ENCODE measurements at places on chromosomes 6 and 20.

- DNase-seq: no peak
These were observed 1.5 kb upstream of the CITED2 start for GRCh38 chr6:139376017-139376330.

GRCh38 chr20:11861479-11861878 lies 56.2 kb upstream of the BTBD3 start:
- no peak for DNase-seq

DNA sequence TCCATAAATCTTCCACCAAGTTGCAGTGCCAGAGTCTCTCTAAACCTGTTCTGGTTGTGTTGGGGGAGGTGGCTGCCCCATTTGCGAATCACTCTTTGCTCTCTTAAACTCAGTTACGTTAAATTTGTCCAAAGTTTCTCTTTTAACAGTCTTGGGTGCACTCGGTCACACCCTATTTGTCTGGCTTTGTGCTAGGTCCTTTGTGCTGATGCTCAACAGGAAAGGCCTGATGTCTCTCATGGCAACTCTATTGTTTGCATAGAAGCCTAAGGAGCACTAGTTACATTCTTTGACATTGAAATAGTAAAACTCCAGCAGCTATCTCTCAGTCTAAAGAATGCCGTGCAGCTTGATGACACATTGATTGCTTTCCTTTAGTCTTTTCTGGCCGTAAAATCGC lies 105.1 kb downstream of the TRMT11 start:
- no peak for DNase-seq

DNA sequence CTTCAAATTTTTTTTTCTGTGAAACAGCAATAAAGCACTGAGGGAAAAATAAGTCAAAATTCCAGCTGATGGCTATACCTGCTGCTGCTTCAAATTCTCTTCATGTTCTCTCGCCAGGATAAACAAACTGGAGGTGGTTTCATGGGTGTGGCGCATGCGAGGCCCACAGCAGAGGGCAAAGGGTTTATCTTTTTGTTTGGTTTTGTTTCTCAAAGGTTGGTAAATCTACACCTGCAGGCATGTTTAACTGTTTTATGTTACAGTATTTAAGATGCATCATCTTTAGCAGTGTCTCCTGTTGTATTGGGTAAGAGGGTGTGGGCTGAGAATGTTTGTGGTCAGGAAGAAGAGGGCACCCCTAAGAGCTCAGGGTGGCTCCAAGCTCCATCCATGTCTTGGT lies 342.2 kb downstream of the CDH26 start:
- DNase-seq: no peak

DNA sequence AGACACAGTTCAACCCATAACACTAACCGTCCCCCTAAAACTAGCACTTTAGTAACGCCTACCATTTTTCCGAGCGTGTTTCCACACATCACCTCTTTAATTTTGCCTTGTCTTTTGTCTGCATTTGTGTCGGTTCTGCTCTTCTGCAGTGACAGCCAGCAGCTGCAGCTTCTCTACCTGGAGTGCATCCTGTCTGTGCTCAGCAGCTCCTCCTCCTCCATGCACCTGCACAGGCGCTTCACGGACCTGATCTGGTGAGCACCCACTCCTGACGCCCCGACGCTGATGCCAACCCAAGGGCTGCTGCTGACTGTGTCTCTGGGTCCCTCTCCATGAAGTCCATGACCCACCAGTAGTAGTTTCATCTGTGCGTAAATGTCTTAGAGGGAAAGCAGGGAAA lies 35.4 kb upstream of the PBOV1 start:
- no peak for DNase-seq

- DNase-seq: no peak
These were observed 107.0 kb downstream of the TRERF1 start for GRCh38 chr6:42344756-42345155.

DNA sequence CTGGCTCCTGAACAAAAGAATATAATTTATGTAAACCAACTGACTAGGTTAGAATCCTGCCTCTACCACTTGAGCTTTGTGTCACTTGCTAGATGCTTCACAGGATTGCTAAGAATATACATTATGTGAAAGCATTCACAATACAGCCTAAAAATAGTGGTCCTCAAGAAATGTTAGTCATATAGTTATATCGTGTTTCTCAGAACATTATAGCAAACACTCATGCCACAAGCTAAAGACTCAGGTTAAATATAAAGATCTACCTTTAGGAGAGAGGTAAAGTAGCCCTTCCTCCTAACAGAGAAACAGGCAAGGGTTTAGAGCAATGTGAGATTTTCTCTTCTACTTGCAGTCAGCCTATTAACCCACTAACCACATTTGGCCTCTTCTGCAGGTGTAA lies 17.8 kb upstream of the ALDH8A1 start:
- DNase-seq: no peak

GRCh38 chr20:37853823-37854375 lies 49.0 kb upstream of the VSTM2L start:
- DNase-seq: no peak

All from activated naive CD4-positive, alpha-beta T cell (primary cell).